ENCODE measurements at places on chromosomes 2 and 18. TPM values are rescaled to one million over a fixed set of nuclear protein-coding genes. Genes with fewer than 3 reads are reported as not detected.
A peak's percentile ranks its signal among the peaks of the same experiment; 100 is the strongest.

Gene EVX2
- total RNA-seq: not detected

Gene GPR55
- total RNA-seq: 0.11 TPM

GRCh38 chr2:44741507-44741906 is 200.0 kb upstream of the SIX3 start:
- H3K27ac ChIP-seq: no peak overlapping the region
- no peak for DNase-seq
- H3K27me3 ChIP-seq: no peaks in the 10 kb centered on the region
- no peaks in the 10 kb centered on the region for H3K4me1 ChIP-seq

DNA sequence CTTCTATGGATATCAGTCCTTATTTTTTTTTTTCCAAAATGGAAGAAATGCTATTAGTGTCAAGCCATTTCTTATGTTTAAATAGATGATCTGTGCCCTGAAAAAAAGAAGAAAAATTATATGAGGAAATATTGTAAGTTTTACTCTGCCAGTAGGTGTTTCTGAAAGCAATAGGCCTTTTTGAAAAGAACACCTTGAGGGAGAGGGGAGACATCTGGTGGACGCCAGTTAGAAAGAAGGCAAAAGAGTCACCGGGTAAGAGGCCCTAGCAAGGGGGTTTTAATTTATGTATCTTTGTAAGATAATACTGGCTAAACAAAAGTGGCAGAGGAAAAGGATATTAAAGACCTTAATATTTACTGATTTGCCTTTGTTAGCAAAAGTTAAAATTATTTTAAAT is 56.1 kb downstream of the DYNAP start:
- DNase-seq: peak; percentile 17
- no peaks in the 10 kb centered on the region for H3K4me1 ChIP-seq
- H3K4me3 ChIP-seq: no peak overlapping the region

All from thyroid gland (tissue), 4 donors.